Endothelial cell of umbilical vein (primary cell): ENCODE measurements at places on chromosomes 2 and 18. TPM values are rescaled to one million over a fixed set of nuclear protein-coding genes. Genes with fewer than 3 reads are reported as not detected.
A peak's percentile ranks its signal among the peaks of the same experiment; 100 is the strongest.

The OBSL1 gene
- 8.0 and 16.7 TPM in 2 replicates for total RNA-seq

The GPR39 gene
- 0.20 TPM in 1 of 2 replicates, not detected in the other for total RNA-seq

The ADD2 gene
- not detected in 2 replicates for total RNA-seq

The LIMS3 gene
- total RNA-seq: 9.4 and 17.8 TPM in 2 replicates

- DNase-seq: no peak
- H3K36me3 ChIP-seq: no peaks in the 10 kb centered on the region
- H3K4me1 ChIP-seq: no peaks in the 10 kb centered on the region
- no peaks in the 10 kb centered on the region for H3K27me3 ChIP-seq
- no peak overlapping the region for H3K4me3 ChIP-seq
These were observed 29.0 kb downstream of the OSR1 start for GRCh38 chr2:19329445-19329844.

GRCh38 chr2:169509298-169509885 lies at the start of gene KLHL41:
Gene KLHL41, plus strand, starts transcription at chr2:169509702. Its CDS starts 77 bp downstream, at chr2:169509779.
- DNase-seq: peak; percentile 11
- peaks cover 13% of the 10 kb centered on the region for H3K4me1 ChIP-seq
- H3K36me3 ChIP-seq: no peaks in the 10 kb centered on the region
- no peak within 1 kb of the TSS for H3K27ac ChIP-seq
- no peaks in the 10 kb centered on the region for H3K27me3 ChIP-seq
- no peak within 1 kb of the TSS for H3K4me3 ChIP-seq

GRCh38 chr2:190342611-190343010 lies 778 bp upstream of the INPP1 start:
- H3K36me3 ChIP-seq: no peaks in the 10 kb centered on the region
- H3K4me3 ChIP-seq: no peak overlapping the region
- DNase-seq: no peak
